ENCODE measurements at places on chromosomes 3 and 15.

DNA sequence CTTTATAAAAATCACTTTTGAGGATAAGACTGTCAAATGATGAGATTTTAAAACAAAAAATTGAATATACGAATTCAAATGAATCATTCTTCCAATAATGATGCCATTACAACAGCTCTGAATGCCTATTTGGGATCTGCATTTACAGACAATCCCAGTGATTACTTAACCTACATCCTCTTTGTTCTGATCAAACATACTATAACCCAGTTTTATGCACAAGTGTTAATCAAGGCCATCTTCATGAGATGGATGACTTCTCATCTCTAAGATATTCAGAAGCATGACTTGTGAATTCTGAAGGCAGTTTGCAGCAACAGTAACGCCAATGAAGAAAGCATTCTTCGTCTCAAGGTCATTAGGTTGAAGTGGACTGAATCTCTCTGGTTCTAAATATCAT lies 90.3 kb upstream of the MEX3B start:
- no peak for DNase-seq

GRCh38 chr3:177597311-177598096 lies 400.2 kb upstream of the TBL1XR1 start:
- no peak for DNase-seq

GRCh38 chr3:134018406-134018805 lies 11.3 kb downstream of the SLCO2A1 start:
- no peak for DNase-seq

- DNase-seq: no peak
Observed at GRCh38 chr3:77491961-77492360, 452.1 kb downstream of the ROBO2 start.

DNA sequence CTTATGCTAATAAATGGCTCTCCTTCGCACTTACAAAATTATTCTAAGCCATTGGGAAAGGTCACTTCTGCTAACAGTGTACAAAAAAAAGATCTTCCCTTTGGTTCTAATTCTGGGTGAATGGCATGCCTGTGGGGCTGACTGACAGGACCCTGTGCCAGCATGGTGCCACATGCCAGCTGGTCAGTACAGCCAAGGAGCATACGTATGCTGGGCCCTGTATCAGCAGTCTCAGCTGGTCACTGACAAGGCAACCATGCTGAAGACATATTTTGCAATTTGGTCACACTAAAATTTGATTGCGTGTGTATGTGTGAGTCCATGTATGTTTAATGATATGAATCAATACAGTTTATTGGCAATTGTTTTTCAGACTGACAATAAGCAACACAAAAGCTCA lies 246.1 kb downstream of the TBL1XR1 start:
- DNase-seq: no peak

GRCh38 chr3:171643681-171644080 lies 166.6 kb downstream of the PLD1 start:
- no peak for DNase-seq

- DNase-seq: no peak
Observed at GRCh38 chr3:127124120-127124519, 68.8 kb upstream of the PRR23E start.

DNA sequence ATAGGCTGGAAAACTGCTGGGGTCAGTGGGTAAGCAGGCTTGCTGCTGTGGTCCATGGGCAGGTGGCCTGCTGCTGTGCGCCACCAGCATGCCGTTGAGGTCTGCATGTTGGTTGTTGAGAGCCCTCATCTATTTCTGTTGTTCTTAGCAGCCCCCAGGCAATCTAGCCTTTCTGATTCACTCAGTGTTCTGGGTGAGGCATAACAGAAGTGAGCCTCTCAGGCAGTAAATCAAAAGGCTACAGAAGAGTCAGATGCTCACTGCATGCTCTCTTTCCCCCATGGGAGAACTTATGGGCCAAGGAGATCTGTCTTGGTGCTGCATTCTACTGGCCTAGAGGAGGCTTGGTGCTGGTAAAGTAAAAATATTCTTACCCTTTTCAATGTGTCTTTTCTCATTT lies 67.8 kb upstream of the ATP10A start:
- no peak for DNase-seq

- no peak for DNase-seq
Observed at GRCh38 chr3:16090024-16090423, 84.5 kb upstream of the GALNT15 start.

GRCh38 chr15:58873267-58873666 lies 60.2 kb downstream of the SLTM start:
- no peak for DNase-seq

DNA sequence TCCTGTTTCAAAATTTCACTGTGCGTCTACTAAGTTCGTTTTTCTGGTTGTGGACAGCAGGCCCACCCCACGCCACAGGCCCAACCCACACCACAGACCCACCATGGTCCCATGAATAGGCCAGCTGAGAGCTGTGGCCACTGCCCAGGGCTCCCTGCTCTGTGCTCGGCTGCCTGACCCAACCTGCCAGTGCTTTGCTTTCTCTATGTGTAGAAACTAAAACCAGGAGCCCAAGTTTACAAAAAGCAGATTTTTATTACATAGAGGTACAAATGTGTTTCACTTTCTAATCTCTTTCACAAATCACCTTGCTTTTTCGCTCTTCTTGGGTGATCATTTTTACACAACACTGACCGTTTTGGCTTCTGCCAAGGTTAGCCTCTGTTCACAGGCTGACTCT lies 69.1 kb downstream of the HERC2 start:
- no peak for DNase-seq

DNA sequence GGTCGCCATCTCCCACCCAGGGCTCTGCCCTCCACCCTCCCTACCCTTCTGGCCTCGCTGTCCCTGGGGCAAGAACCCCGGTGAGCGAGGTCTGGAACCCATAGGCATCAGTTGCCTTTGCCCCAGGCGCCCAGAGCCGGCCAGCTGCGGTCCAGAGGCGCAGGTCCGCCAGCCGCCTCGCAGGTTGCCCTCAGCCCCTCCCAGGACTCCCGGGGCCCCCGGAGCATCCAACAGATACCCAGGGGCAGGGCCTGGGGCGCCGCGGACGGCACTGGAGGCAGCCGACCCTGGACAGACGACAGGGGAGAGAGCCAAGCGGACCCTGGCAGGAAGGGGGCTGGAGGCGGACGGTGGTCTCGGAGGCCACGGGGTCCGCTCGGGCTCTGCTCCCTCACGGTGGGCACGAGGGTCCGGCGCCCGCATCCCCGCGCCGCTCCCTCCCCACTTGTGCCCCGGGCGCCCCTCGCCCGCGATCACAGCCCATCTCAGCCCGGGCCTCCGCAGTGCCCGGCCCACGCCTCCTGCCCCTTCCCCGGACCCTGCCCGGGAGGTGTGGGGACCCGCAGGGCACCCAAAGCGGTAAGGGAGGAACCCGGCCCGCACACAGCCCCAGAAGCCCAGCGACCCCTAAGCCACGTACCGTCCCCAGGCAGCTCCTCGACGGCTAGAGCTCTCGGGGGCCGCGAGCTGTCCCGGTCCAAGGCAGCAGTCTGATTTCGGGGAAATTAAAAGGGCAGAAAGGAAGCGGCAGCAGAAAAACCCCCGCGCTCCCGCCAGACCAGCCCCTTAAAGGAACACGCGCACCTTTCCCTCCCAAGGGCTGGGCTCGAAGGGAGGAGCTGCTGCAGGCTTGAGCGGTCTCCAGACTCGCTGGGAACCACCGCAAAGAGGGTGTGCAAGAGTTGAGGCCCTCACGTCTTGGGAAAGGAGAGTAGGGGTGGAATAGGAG lies at the start of gene HAPLN3:
TSS of gene HAPLN3 (minus strand) at position 726 of the 949 bp plus-strand sequence. CDS start 8,246 bp downstream, outside the sequence.
- no peak for DNase-seq

DNA sequence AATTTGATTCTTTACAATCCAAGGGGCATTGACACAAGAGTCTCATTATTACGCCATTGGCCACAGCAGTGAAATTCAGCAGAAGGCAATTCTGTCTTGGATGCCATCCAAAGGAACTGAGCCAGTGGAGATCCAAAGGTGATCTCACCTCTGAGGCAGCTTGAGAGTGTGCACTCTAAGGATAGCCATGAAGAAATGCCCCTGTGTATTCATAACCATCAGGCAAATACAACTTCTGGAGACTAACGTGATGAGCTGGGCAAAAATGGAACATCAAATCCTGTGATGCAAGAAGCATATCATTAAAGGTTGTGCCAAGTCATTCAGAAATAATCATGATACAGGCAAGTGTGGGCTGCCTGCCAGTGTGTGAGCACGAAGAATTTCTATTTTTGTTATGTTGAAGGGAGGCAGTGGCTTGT lies 41.4 kb downstream of the ROBO2 start:
- no peak for DNase-seq

DNA sequence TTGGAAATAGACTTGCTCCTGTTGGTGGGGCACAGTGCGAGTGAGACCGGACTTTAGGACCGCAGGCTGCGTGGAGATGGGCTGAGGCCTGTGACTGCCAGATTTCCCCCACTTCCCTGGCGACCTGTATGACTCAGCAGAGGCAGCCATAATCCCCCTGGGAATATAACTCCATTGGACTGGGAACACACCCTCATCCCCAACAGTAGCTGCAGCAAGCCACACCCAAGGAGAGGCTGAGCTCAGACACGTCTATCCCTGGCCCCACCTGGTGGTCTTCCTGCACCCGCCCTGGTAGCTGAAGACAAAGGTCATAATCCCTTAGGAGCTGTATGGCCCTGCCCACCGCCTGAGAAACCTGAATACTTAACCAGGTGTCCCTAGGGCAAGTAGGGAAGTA lies 42.6 kb downstream of the DZIP1L start:
- no peak for DNase-seq

DNA sequence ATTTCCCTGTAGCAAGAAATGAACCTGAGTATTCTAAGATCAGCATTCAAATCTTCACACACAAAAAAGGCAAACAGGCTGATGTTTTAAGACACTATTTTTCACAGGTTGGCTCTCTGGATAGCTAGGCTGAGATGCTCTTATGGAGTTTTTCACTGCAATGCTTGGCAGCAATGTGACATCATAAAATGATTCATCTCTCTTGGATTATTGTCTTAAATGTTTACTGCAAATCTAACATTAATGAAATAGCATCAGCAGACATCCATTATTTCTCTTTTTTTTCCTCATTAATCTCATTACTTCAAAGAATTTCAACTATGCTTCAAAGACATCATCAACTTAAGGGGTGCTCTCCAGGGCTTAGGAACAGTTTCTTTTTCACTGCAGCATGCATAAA lies 23.6 kb upstream of the SSUH2 start:
- DNase-seq: no peak

DNA sequence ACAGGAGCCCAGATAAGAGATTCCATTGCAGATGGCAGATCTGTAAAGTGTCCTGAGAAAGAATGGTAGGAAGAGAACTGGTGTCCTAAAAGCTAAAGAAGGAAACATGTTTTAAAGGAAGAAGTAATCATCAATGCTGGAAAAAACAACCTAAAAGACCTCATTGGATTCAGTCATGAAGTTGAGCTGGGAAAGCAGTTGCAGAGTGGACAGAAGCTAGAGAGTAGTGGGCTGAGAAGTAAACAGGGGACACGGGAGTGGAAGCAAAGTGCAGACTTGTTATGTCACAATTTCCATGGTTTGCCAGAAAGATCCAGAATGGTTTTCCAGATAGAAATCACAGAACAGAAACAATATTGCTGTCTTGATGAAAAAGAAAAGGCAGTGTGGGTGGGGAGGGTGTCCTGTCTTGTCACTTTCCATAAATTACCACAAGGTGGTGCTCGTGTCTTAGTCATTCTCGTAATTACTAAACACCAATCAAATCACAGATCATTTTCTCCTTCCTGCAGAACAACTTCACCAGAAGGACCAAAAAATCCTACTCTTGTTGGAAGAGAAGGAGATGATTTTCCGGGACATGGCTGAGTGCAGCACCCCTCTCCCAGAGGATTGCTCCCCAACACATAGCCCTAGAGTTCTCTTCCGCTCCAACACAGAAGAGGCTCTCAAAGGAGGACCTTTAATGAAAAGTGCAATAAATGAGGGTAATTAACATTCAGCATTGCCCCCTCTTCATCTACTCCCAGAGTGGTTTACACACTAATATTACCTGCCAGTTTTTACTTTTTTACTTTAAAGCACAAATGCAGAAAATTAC lies 64.5 kb downstream of the KLHL25 start:
- no peak for DNase-seq

GRCh38 chr15:33326908-33327307 lies 16.1 kb downstream of the RYR3 start:
- DNase-seq: no peak

DNA sequence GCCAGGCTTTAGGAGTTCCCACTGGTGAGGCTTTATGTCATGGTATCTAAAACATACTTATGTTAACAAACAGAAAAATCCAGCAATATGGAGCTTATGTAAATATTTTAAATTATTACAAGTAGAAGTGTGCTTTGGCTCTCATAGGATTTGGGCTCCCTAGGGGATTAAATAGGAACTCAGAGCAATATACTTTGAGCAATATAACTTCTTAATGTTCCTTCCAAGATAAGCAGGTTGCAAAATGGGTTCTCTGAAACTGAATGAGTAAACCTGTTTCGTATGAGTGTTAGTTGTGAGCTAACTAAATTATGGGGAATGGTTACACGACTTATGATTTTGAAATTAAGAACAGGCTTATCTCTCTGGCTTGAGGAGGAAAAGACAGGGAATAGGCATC lies 366.1 kb upstream of the ZNF385D start:
- DNase-seq: no peak

DNA sequence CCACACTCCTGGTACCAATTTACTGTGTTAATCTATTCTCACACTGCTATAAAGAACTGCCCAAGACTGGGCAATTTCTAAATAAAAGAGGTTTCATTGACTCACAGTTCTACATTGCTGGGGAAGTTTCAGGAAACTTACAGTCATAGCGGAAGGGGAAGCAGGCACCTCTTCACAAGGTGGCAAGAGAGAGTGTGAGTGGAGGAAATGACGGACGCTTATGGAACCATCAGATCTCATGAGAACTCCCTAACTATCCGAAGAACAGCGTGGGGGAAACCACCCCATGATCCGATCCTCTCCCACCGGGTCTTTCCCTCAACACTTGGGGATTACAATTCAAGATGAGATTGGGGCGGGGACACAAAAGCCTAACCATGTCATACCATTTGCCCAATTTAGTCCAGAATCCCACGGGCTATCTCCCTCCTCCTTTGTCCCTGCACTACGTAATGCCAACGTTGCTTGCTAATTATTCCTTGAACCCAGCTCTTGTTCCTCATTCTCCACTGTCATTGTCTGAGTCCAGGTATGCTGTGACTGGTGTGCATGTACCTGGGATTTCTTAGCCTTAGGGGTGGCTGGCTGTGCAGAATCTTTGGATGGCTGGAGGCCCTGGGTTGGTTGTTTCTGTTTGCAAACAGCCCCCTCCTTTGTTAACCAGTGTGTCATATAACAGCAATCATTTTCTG lies 3.4 kb downstream of the PIGZ start:
- DNase-seq: no peak

- no peak for DNase-seq
Observed at GRCh38 chr3:132210476-132211346, 106.5 kb upstream of the ACP3 start.

DNA sequence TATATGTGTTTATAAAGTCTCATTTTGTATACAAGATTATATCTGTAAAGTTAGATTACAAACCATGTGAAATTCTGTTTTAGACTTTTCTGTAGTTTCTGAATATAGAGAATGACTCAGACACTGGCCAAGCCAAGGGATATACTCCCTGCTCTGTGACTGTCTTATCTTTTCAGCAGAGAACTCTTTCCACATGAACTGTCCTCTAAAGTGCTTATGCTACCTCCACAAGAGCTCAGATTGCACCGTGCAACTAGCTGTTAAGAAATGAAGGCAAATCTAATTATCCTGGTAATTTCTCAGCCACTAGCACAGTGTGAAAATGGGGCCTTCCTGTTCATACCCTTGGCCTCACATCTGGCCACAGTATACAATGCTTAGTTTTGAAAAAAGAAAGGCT lies 44.3 kb upstream of the CPNE4 start:
- DNase-seq: no peak
